ENCODE measurements at places on chromosomes 7 and 10. TPM values are rescaled to one million over a fixed set of nuclear protein-coding genes. Genes with fewer than 3 reads are reported as not detected.

DNA sequence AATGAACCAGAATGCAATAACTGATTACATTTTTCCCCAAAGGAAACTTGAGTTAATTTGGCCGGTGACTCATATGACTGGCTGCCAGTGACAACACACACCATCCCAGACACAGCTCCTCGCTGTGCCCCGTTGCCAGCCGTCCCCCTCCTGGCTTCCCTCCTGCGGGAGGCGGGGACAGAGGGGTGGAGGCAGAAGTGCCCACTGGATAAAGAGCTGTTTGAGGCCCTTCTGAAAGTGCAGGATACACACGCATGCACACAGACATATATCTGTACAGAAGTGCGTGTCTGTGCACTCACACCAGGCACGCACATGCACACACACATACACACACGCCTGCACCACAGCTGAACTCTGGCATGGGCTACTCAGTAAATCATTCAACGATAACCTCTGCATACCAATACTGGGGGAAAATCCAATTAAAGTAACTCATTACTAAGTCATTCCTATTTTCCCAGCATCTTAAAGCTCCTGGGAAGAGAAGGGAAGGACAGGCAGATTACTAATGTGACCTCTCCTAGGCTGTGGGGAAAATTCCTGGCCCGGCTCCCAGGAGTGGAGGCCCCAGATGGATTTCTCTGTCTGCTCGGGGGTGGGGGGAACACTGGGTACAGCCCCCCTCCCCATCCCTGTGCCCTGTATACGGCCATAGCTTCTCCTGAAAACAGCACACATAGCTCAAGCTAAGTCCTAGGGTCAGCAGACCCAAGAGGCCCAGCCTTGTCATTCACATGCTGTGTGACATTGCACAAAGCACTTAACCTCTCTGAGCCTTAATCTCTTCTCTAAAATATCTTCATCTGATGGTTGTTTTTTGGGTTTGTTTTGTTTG is 52.3 kb upstream of the MYL10 start:
- no peak for DNase-seq

DNA sequence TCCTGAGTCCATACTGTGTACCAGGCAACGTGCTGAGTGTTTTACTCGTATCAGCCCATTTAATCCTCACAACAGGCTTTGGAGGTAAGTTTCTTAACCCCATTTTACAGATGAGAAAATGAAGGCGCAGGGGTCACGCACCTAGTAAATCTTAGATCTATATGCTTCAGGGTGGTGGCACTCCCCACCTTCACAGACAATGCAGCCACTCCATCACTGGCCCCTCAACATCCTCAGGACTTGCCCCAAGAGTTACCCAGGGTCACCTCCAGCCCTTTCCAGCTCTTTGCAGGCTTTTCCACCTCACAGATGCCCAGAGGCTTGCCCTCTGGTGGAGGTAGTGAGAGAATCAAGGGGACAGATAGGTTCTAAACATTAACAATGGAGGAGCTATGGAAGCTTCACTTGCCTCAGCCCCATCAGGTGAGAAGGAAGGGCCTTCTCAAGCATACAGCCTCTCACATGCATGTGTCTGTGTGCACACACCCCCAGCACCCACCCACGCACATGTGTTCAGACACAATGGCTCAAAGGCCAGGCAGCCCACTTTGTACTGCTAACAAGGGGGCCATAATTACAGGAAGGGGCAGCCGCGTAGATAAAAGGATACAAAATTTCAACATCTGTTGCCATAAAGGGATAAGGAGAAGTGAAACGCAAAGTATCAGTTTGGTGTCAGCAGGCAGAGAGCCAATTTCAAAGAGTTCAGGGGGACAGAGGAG is 29.1 kb downstream of the DPCD start:
- DNase-seq: no peak

DNA sequence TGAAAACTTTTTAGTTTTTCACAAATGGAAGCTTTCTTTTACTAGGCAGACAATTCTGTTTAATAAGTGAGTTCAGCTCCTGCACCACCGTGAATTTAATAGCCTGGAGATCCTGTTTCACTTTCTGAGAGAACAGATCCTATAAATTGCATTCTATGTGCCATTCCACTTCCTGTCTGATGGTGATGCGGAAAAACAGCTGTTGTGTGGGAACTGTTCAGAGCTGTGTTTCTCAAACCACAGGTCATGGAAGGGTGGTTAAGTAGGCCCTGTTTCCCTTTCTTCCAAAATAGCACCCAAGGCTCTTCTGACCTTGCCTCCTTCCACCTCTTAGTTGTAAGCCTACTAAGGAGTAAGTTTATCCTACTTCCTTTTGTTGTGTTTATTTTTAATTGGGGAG is 97.2 kb upstream of the DKK1 start:
- no peak for DNase-seq

The LYZL1 gene
- total RNA-seq: not detected

The PTF1A gene
- total RNA-seq: not detected
